ENCODE measurements at places on chromosomes 7 and 10.
A peak's percentile ranks its signal among the peaks of the same experiment; 100 is the strongest.

- no peak for DNase-seq
These were observed 19.6 kb downstream of the AKR1C1 start for GRCh38 chr10:4982764-4983226.

GRCh38 chr10:45544191-45544590, 128.4 kb downstream of the ZFAND4 start:
- DNase-seq: no peak

DNA sequence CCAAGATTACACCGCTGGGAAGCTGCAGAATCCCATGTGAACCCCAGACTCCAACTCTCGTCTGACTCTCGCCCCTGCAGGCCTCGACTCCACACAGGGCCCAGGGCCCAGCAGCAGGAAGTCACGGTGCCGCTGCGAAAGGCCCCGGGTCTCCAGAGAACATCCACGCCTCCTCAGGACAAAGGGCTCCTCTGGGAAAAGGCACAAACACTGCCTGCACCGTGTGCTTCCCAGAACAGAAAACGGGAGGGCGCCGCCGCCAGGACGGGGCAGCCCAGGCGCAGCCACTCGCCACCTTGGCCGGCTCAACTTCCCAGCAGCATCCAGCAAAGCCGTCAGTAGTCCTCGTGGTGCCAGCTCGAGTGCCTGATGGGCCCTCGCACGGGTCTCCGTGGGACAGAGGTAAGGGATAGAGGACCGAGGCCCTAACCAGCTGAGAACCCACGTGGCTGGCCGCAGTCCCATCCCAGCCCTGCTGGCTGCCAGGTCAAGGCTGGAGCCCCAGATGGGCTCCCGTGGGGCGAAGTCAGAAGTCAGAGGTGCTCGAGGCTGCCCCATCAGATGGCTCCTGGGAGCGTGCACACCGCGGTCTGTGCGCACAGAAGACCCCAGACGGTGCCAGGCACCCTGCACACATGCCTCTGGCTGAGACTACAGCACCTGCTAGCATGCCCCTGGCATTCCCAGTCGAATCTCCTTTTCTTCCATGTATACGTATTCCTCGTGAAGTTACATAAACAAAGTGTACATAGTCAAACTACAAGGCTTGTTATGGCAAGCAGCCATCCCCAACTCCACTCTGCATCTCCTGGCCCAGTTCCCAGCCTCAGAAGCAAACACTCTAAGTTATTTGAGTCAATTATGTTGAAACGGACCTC, 60.2 kb downstream of the MAD1L1 start:
- no peak for DNase-seq

GRCh38 chr7:64628192-64628591, 37.7 kb upstream of the ZNF107 start:
- no peak for DNase-seq

DNA sequence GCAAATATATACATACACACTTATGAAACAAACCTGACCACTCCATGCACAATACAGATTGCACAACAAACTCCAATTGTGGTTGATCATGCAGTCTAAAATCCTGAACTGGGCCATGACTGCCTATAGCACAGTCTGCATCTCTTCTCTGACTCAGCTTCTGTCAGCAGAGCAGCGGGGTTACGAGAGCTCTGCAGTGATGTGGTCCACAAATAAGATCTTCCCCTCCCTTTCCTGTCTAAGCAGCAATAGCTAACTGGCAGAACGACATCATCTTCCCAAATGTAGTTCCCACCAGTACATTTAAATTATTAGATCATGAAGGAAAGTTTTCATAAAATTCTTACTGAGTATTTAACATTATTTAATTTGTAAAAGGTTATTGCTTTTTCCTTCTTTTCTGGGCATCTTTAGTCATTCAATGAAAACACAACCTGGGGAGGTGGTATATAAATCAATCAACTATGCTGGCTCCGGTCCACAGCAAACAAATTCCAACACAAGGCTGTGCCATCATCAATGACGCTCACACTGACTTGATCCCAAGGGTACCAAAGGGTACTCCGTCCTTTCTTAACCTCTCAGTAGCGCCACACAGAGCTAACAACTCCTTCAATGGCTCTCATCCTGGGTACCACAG, 17.1 kb downstream of the ARHGAP21 start:
- DNase-seq: no peak

GRCh38 chr10:66844176-66844942, 81.5 kb upstream of the LRRTM3 start:
- no peak for DNase-seq

GRCh38 chr7:142884286-142884640, 1.3 kb downstream of the TRPV6 start:
- DNase-seq: no peak

DNA sequence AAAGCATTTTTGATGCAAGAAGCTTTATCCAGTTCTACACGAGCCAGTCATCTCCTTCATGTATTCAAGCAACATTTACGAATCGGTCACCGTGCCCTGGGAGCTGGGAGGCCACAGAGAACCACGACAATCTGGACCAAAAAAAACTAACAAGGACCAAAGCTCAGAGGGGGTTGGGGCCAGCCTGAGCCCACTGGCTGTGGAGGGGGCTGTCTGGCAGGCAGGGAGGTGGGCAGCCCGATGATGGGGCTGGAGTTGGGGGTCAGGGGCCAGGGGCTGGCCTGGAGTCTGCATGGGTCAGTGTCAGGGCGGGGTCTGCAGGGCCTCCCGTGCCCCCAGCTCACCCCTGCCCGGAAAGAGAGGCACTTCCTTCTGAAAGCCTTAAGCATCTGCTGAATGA, 12.5 kb upstream of the GRIFIN start:
- DNase-seq: no peak

GRCh38 chr7:155168597-155169480, 98.7 kb downstream of the HTR5A start:
- peak; percentile 53 for DNase-seq

DNA sequence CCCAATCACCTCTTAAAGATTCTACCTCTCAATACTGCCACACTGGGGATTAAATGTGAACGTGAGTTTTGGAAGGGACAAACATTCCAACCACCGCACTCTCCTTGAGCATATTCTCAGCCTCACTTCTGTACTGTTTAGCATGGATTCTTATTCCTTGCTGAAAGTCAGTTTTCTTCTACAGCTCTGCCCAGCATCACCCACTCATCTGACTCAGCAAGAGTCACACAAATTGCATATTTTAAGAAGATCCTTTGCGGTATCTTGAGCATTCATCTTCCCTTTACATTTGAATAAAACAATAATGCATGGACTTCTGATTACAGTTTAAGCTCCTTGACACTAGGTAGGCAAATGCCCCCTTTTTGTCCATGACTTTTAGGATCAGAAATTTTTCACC, 251.6 kb upstream of the MKLN1 start:
- no peak for DNase-seq

GRCh38 chr7:26378016-26378415, 86.4 kb downstream of the SNX10 start:
- DNase-seq: no peak

GRCh38 chr10:91311601-91312381, 91.3 kb downstream of the PCGF5 start:
- no peak for DNase-seq

DNA sequence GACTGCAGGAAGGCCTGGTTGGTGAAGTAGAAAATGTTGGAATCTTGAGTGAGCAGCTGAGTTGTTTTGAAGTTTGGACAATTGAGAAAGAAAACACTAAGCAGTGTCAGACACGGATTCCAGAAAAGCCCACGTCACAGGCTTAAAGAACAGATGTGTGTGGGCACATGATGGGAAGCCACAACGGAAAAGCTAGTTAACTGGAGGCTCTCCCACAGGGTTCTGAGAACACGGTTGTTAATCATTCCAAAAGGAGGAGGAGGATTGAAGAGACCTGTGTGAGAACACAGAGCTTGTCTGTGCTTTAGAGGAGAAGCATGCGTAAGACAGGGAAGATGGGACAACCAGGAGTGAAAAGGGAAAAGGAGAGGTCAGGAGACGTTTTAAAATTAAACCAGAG, 42.6 kb downstream of the SHH start:
- DNase-seq: no peak

GRCh38 chr7:131521651-131522163, 34.7 kb downstream of the PODXL start:
- no peak for DNase-seq

DNA sequence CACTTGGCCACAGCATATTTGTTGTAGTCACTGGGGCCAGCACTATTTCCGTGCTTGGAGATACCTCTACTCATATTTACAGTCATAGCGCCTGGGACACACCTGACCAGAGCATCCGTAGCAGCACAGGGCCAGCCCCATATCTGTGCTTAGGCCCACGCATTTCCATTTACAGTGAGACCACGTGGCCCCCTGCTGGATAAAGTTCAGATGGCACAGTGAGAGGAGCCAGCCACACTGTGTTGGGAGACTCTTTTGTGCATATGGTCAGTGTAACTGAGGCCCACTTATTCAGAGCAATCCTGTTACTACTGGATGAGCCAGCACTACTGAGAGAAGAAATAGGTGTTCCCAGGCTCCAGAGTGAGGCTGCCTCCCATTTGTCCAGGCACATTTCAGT, 455.3 kb downstream of the REEP3 start:
- no peak for DNase-seq

- no peak for DNase-seq
These were observed 404.2 kb downstream of the THSD7A start for GRCh38 chr7:11427686-11428273.

- no peak for DNase-seq
These were observed 74.3 kb downstream of the RNLS start for GRCh38 chr10:88508796-88509195.

GRCh38 chr10:10596256-10596655, 421.4 kb upstream of the CELF2 start:
- no peak for DNase-seq

- no peak for DNase-seq
These were observed 60.3 kb downstream of the RAB18 start for GRCh38 chr10:27564398-27564797.

- no peak for DNase-seq
These were observed 83.9 kb downstream of the FGFR2 start for GRCh38 chr10:121514141-121514865.

- no peak for DNase-seq
These were observed 224.0 kb upstream of the PLXDC2 start for GRCh38 chr10:19592276-19592675.

GRCh38 chr10:11009471-11010308, 8.0 kb upstream of the CELF2 start:
- no peak for DNase-seq

- DNase-seq: no peak
These were observed 13.6 kb downstream of the PDK4 start for GRCh38 chr7:95582578-95583293.

DNA sequence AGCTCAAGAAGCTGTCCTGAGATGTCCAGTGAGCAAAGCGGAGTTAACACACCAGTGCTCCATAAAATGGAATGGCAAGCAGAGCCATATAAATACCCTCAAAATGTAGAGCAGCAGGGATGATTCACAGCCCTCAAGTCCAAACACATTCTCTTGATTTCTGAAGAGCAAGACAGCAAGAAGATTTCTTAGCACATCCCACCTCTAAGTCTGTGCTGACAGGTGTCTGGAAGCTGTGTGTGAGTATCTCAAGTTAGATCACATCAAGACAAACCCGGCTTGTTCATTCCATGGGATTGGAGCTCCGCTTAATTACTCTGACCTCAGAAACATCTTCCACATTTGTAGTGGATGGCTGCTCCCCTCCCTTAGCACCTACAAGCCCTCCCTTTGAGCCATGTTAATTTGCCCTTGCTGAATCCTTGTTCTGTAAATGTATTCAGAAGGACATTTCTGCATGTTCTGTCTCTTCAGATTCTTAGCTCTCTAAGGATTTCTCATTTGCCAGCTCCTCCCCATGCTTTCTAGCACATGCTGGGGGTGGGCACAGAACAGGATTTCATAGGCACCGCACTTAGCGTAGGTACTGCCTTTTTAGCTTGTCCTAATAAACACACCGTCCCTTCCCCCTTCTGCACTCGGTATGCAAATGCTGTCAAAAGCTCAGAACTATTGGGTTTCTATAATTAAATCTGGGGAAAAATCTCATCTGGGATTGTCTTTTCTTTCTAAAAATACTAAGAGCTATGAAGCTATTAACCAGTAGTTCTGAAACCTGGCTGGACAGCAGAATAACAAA, 112.7 kb downstream of the CPXM2 start:
- DNase-seq: no peak

- no peak for DNase-seq
These were observed 363.3 kb downstream of the NRG3 start for GRCh38 chr10:82238291-82238690.

DNA sequence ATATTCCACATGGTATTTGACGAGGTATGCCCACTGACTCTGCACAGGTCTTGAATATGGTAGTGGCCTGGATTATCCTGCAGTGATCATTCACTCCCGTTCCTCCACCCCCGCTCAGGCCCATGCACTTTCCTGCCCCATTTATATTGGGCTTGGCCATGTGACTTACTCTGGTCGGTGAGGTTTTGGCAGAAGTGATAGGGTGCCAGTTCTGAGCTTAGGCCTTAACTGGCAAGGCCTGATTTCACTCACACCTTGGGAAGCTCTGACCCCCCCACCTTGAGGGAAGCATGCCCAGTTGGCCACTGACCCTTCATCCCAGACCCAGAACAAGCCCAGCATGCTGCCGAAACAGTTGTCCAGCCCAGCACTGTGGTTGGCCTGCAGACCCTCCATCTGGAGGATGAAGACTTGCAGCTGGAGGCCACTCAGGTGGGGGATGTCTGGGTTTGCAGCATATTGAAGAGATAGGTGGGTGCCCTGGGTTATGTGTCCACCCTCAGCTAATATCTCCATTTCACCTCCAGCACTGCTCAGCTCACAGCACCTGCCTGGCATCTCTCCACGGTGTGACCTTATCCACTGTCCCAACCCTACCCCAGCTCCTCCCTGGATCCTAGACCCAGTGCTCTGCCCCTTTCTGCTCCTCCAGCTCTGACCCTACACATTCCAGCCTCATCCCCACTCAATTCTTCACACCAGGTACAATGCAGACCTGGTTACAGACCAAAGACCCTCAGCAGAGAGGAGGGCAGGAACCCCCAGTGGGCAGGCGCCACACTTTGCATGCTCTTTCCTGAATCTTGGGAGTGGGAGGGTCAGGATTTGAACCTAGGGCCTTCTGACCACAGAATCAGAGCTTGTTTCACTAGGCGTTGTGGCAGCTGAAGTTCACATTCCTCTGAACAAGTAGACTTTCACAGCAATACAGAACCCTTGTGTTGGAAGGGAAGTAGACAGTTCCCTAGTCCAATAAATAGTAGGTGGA, 138.1 kb upstream of the CHST15 start:
- DNase-seq: no peak

DNA sequence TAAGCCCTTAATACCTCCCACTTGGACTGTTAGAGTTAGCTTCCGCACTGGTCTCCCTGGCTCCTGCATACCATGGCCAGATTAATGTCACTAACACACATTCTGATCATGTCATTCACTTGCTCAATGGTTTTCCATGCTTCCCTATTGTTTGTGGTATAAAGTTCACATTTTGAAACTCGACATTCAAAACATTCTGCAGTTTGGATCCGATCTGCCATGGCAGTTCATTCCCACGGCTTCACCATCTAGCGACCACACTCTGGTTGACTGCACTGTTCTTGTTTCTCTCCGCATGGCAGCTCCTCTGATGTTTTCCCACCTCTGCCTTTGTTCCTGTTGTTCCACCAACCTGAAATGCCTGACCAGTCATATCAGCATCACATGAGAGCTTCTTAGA, 87.4 kb upstream of the WAC start:
- DNase-seq: no peak

- no peak for DNase-seq
These were observed 179.0 kb downstream of the DGKI start for GRCh38 chr7:137667633-137668387.

Measured in NCI-H187 (cell line).